ENCODE measurements at places on chromosomes 7 and 10. TPM values are rescaled to one million over a fixed set of nuclear protein-coding genes. Genes with fewer than 3 reads are reported as not detected.
A peak's percentile ranks its signal among the peaks of the same experiment; 100 is the strongest.

The MEST gene
- 14.2 TPM for total RNA-seq

The WEE2 gene
- not detected for total RNA-seq

- no peak for DNase-seq
These were observed 2.5 kb downstream of the ENTPD1 start for GRCh38 chr10:95758351-95759025.

DNA sequence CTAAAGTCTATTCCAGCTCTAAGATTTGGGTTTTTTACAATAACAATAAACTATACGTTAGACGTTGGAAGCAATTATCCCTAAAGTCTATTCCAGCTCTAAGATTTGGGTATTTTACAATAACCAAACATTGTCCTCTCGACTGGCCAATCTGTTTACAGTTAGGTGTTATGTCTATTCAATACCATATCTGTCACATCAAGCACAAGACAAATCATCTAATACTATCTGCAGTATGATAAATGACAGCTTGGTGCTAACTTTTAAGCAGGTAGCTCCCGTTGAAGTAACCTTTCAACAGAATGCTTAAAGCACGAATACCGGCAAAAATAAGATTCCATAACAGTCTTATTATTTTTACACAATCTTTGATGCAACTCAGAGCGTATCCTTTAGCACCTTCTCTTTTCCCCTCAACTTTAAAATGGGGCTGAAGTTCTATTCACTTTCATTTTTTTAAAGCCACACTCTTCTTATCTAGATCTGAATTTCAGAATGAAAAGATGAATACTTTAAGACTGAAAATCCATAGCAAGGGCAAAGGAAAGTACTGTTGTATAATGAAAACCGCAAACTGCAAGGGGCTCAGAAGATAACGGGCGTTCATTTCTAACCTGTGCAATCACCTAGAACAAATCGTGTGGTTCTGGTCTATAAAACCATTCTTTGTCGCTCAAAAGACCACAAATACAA, 925 bp downstream of the H2AZ2 start:
- no peak for DNase-seq

GRCh38 chr10:61140765-61141392, 196.9 kb upstream of the RHOBTB1 start:
- no peak for DNase-seq

DNA sequence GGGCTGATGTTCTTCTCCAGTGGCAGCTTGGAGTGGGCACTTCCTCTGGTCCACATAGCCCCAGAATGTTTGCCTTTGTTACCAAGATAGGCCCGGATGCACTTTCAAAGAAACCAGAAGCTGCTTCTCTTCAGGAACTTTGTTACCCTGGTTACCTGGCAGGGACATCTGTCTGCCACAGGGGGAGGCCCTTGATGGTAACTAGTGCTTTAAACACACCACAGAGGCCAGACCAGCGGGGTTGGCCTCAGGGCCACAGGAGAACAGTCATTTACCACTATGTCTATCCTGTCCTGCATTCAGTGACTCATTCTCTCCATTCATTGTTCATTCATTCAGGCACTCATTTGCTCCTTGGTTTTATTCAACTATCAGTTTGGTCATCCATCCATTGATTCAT, 11.9 kb upstream of the PLEKHA1 start:
- peak; percentile 42 for DNase-seq

- DNase-seq: no peak
These were observed 842 bp downstream of the KBTBD2 start for GRCh38 chr7:32890793-32891042.

Data from kidney epithelial cell (primary cell).